ENCODE measurements at places on chromosomes 16 and 17.

- no peak for DNase-seq
These were observed at the start of gene CD79B for GRCh38 chr17:63931981-63932561. Gene CD79B (minus strand): TSS chr17:63932331. CDS start chr17:63932261, 70 bp downstream.

- no peak for DNase-seq
These were observed 23.8 kb downstream of the AKAP1 start for GRCh38 chr17:57108671-57109392.

DNA sequence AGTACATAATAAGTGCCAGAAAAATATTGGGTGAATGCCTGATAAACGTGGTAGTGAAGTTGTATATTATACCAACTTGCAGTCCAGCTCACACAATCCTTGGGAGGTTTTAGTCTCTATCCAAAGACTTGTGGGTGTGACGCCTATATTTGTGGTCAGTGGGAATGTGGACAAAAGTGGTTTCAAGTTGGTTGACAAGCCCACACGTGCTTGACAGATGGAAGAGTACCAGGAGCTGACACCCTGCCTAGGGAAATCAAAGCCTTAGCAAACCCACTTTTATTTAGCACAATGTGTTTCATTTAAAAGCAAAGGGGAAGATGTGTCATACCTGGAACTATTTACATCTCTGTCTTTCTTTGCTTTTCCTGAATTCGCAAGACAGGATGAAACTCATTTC is 79.0 kb downstream of the CA10 start:
- DNase-seq, result no peak

DNA sequence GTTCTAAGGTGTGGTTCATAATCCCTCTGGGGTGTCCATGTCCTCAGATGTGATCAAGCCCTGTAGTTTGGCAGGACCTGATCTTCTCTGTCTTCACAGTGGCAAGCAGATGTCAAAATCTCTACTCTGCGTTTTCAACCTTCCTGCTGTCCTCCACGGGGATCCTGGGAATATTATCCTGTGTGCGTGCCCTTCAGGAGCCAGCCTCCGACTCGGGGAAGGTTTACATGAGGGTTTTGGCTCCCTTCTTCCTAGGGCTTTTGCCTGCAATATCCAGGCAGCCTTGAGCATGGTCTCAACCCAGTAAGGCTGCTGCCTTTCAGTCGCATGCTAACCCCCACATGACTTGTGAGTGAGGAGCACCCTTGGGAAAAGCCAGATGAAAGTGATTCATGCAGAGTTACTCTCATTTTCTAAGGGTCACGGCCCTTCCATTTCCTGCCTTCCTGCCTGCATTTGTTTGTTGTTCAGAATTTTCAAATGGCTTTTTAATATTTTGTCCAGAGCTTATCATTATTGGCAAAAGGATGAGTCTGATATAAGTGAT is 202.2 kb upstream of the CHMP6 start:
- DNase-seq, result no peak

DNA sequence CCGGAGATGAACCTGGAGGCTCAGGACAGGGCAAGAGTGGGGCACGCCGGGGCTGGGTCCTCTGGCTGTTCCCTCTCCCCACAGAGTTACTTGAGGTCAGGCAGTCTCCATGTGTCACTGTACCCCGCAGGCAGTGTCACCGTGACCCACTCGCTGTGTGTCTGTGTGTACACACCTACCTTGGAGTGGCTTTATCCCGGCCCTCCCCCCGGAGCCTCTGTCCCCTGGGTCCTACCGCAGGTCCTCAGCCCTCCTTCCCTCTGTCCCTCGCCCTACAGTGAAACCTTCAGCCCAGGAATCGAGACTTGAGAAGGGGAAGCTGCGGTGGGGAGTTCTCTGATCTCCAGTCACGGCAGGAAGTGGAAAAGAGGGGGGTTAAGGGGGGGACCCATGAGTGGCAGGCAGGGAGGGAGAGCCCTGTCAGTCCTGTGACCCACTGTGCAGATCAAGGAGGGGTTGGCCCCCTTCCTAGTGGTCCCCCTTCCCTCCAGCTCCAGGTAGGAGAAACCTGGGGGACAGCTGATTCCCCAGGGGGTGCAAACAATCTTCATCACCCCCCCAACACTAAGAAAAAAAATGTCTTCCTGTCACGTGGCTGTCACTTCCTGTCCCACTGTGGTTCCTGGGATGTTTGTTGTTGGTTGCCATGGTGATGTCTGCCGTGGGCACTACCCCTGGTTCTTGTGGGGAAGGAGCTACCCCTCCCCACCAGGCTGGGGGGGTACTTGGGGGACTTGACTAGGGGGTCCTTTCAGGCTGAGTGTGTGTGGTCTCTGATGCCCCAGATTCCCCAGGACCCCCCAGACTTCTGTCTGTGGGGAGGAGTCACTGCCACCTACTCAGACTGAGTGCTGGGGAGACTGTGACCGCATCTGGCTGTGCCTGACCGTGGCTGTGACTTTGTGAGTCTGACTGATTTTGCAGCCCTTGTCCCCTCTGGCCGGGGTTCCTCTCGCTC is 13.7 kb downstream of the RARA start:
- no peak for DNase-seq

GRCh38 chr16:2927010-2927646 is 15.4 kb downstream of the FLYWCH1 start:
- DNase-seq, result peak; percentile 37

GRCh38 chr16:89697616-89698331 is 3.7 kb downstream of the SPATA2L start:
- no peak for DNase-seq

DNA sequence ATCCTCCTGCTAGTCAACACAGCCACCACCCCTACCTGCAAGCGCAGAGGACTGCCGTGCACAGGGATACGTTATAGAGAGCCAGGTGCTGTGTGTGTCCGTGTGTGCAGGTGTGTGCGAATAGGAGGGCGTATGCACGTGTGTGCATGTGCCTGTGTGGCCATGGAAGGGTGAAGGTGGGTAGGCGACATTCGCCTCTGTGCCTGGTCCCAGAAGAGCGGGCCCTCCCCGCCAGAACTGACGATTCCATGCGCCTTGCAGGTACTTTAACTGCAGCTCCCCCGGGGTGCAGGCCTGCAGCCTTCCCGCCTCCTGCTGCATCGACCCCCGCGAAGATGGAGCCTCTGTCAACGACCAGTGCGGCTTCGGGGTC is 8.7 kb downstream of the PDE6G start:
- no peak for DNase-seq

GRCh38 chr17:28726226-28726626 is at the start of gene TLCD1:
Gene TLCD1 (minus strand): TSS chr17:28726233. CDS start chr17:28726097, 136 bp downstream.
- DNase-seq, result peak; percentile 71

- peak; percentile 25 for DNase-seq
These were observed 2.4 kb upstream of the USP36 start for GRCh38 chr17:78842881-78843565.

DNA sequence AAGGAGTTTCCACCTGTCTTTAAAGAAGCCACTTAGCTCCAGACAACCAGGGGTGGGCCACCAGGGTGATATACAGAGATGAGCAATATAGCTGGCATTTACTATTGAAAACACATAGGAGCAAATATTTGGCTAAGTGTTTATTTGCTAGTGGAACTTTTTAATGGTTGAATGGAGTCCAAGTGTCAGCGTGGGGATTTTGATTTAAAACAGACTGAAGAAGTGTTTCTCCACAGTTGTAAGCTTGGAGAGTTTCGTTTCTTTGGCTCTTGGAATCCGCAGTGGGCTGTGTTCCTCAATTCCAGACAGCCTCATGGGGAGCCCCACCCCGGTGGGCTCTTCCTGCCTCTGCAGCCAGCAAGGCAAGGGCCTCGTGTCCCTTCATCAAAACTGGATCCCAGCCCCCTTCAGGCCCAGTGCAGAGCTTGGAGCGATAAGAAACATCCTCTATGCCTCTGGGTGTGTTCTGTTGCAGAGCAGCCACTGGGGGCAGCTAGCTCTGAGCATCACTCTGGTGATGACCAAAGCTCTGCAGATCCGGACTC is 36.1 kb downstream of the NOG start:
- DNase-seq, result no peak

DNA sequence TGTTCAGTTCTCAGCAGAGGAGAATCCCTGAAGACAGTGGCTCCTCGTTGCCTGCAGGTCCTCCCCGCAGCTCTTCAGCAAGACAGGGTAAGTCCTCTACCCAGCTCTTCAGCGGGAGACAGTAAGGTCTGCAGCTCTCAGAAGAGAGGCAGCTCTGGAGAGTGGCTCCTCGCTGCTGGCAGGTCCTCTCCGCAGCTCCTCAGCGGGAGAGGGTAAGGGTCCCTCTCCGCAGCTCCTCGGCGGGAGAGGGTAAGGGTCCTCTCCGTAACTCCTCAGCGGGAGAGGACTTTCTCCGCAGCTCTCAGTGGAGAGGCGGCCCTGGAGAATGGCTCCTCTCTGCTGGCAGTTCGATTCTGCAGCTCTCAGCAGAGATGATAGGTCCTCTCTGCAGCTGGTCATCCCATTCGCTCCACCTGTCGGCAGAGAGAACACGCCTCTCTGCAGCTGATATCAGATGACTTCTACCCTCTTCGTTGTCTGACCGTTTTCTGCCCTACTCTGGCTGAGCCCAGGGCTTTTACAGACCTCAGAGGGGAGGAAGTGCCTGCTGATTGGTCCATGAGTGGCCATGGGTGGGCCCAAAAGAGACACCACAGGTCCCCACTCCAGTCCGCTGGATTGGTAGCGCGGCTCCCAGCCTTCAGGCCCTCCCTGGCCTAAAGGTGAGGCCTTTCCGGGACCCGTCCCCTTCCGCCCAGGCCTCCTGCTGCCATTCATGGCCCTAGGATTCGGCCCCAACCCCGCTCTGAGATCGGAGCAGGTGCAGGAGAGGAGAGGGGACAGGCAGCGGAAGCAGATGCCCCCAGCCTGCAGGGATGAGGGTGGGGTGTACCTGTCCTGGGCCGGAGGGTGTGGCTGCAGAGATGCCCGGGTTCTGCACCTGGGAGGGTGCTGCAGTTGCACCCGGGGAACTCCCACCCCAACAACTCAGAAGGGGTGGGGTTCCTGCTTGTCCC is 11.9 kb upstream of the SHCBP1 start:
- no peak for DNase-seq

GRCh38 chr16:79165079-79165478 is 435.5 kb downstream of the MAF start:
- DNase-seq, result no peak

DNA sequence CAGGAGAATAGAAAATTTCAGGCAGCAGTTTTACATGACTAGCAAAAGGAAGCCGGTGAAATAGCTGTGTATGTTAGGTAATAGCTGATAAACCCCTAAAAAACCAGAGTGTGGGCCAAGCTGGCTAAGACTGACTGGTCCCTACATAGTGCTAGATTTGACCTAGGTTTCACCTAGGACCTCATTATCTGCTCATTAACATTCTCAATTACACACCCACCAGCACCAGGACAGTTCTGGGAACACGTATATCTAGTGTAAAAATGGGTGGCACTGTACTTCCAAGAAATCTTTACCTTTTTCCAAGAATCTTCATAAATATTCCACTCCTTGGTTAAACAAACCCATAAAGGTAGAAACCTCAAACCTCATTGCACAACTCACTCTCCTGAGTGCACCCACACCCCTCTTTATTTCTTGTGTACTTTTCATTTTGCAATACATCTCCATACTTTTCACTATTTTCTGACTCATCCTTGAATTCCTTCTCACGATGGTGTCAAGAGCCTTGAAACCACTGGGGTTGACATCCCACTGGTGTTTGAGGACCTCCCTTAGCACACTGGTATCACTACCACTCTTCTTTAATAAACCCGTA is 262.7 kb upstream of the KCNJ16 start:
- DNase-seq, result no peak

DNA sequence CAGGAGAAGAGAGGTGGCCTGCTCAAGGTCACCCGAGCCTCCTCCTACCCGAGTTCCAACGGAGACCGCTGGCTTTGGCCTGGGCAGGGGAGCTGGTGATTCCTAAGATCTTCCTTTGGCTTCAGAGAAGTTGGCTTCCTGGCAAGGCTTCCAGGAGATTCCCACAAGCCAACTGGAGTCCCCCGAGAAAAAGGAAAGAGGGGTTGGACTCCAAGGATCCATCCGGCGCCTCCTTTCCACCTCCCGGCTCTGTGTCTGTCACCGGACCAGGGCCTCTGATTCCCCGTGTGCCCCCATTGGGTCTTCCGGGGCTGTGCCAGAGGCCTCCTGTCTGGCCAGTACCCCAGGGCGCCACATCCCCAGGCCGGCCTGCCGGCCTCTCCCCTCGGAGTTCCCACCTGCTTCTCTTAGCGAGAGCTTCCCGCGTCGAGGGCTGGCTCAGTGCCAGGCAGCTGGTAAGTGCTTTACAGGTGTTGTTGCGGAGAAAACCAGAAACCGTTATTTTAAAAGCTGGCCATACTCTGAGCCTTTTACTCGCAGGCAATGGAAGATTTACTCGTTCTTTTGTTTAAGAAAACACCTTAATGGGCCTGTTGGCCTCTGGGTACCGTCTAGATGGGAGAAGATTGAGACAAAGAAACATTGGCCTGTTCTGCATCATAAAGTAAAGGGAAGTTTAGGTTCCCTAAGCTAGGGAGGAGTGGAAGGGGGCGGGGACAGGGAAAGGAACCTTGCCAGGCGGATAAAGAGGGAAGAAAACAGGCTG is 258.4 kb upstream of the SDK2 start:
- DNase-seq, result no peak
